ENCODE measurements at places on chromosomes 5 and 9.

DNA sequence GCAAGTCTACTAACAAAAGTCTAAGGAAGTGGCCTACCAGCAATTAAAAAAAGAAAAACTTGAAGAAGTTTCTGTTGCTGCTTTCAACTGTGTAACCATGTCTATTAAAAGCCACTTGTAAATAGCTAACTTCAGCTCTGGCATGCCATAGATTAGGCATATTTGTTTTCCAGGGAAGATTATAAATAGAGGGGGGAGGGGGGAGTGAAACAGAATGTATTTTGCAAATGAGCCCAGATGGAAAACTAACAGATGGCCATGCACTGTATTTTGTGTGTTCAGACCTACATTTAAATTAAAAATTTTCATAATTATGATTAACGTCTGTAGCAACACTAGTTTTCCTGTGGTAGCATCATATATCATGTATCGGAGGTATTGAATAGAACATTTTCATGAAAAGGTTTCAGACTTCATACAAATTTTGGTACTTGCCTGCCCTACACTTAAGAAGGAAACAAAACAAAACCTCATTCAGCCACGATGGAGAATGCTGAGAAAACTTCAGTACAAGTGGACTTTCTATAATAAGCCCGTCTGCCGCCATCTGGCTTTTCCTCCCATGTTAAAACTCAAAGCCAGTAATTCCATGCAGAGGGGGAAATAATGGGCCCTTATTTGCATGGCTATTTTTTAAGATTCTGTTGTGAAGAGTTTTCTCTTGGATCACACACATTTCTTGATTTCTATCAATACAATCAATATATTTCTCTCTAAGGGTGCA lies 220.4 kb upstream of the SMARCA2 start:
- DNase-seq = no peak

DNA sequence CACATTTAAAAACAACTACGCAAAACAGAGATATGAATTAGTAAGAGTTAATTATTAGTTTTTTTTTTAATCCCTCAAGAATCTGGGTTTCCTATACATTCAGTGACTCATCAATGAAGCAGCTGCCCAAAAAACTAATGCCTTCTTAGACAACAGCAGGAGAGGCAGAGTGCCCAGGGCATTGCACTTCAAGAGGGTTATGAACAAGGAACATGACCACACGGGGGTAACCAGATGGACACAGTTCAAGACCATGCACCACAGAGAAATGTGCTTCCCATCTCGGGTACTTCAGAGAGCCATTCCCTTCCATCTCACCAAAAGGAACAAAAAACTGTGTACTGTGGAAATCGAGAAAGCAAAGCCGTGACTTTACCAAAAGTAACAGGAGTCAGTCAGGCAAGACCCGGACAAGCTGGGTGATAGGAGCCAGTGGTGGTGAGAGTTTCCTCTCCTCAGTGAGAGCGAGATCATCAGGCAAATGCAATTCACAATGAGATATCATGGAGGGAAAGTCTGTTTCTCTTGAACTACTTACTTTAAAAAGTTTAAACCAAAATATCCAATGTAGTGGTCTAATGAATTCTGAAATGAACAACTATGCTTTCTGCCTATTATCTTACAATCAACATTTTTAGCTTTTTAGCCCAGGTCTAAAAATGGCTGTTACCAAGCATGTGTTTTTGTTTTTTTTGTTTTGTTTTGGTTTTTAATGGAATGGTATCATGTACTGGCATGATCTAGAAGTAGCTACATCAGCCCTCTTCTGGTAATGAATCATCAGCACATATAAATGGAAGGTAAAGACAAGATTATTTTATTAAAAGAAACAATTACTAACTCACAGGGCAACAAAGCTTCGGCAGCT lies 192.1 kb downstream of the TSSK1B start:
- no peak for DNase-seq

DNA sequence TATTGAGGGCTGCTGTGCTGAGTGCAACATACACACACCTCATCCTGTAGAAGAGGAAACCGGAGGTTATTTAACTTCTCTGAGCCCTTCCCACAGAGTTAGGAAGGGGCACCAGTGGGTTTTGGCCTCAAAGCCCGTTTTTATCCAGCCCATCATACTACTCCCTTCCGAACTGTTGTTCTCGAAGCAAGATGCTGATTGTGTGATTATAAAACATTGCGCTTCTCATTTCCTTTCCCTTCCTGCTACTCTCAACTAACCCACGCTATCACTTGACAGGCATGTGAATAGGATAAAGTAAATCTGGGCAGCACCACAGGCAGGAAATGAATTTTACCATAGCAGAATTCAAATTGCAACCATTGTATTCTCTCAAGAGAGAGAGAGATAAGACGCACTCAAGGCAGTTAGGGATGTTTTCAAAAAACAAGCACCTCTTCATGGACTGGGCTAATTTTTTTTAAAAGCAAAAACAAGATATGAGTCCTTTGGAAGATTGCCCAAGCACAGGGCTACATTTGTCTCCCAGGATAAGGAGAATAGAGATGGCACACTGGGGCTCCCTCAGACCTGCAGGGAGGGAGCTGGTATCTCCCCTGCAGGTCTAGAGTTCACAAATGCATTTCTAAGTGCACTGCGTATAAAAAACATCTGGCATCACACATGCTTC lies 52.6 kb downstream of the GNA14 start:
- DNase-seq = peak; percentile 64

DNA sequence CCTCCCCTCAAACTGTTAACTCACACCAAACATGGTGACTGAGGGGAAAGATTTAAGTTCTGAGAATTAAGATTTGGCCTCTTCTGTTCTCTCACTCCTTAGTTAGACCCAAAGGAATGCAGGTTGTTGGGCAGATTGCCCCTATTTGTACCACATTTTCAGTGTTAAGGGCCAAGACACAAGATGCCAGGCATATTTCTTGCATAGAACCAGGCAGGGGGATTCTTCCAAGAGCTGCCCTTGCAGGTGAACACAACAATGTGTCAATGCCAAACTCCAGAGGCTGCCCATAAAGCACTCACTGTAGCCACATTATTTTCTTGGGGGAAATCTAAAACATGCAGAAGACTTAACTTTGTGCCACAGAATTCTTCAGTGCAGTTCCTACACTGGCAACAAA lies 14.7 kb downstream of the MPDZ start:
- DNase-seq = no peak

- peak; percentile 92 for DNase-seq
These were observed 39.0 kb downstream of the ERGIC1 start for GRCh38 chr5:172872997-172873491.

GRCh38 chr5:17090839-17091238 lies 126.6 kb upstream of the BASP1 start:
- DNase-seq = no peak

- DNase-seq = no peak
These were observed 37.1 kb downstream of the BNC2 start for GRCh38 chr9:16833296-16833835.

GRCh38 chr5:51398875-51399642 lies 15.8 kb downstream of the ISL1 start:
- DNase-seq = no peak

DNA sequence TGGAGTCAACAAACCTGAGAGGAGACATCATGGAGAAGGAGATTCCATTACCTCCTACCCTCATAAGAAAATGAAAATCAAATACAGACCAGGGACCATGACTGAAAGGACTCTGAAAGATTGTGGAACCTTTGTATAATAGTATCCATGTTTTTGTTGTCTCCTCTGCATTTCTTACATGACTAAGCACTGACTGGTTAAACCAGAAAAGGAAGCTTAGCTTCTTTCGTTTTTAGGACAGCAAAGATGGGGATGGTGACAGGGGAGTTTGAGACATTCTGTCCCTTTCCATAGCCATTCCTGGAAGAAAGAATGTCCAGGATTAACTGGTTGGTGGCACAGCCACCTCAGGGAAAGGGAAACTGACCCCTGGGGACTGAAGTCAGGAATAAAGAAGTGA lies 22.2 kb downstream of the ITGA1 start:
- DNase-seq = no peak

DNA sequence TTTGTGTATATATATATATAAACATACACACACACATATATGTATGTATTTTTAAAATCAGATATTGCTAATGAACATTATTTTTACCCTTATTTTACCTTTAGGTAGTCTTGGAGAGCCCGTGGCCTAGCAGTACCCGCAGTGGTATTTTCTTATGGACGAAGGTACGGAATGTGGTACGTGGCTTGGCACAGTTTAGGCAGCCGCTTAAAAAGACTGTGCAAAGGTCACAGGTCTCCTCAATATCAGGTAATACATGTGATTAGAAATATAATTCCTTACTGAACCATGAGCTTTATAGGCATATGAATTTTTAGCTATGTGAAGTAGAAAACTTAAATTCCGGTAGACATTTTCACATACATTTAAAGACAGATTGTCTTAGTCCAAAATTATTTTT lies 43.9 kb downstream of the RPS6 start:
- DNase-seq = no peak

DNA sequence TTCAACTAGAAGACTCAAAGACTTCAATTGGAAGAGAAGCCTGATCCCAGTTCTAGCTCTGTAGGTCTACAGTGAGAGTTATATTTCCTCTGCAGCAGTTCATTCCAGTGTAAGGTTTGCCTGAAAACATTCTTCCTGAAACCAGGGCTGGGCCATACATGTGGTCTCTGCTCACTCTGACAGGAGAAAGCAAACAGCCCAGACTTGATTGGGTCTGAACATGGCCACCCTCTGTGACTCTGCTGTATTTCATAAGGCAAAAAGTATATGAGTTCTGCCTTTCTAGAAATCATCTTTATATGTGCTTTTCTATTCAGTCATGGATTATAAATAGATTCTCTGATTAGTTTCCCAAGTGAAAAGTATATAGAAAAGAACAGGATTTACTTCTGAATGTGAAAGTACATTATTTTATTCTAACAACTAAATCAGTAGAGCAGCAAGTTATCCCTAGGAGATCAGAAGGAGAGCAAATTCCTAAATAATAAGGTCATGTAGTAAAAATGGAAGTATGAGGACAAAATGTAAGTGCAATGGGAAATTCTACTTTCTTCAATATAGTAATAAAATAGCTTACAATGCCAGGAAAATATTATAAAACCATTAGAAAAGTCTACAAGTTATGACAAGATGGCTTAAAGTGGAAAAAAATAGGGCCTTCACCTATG lies 144.3 kb downstream of the EFNA5 start:
- no peak for DNase-seq

DNA sequence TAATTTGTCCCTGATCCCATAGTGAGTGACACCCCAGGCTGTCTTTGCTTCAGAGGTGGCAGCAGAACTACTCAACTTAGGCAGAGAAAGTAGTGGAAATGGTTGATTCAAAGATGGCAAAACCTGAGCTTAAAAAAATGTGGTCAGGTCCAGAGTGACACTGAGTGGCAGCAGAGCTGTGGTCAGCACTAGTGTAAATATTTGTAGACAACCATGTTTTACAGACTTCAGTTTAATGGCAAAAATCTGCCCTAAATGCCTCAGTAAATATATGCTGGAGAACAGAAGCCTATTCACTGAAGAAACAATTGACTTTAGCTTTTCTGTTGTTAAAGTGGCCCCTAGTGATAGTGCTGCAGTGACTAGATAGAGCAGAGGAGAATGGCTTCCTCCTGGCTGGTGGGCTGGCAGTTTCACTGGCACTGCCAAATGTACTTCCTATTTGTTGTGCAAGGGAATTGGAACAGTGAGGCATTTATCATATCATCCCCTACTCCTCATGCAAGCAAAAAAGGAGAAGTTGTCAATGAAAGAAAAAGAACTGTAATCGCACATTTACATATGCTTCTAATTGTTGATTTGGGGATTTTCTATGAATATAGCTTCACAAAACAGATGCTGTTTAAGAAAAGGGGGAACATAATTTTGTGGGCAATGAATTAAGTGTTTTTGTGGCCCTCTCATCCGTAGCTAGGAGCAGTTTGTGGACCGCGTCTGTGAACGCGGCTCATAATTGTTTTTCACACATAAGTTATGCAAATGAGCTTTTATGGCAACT lies 12.0 kb downstream of the PBX3 start:
- DNase-seq = no peak
